SK-MEL-5 (cell line): ENCODE measurements at places on chromosomes 13 and 19.

DNA sequence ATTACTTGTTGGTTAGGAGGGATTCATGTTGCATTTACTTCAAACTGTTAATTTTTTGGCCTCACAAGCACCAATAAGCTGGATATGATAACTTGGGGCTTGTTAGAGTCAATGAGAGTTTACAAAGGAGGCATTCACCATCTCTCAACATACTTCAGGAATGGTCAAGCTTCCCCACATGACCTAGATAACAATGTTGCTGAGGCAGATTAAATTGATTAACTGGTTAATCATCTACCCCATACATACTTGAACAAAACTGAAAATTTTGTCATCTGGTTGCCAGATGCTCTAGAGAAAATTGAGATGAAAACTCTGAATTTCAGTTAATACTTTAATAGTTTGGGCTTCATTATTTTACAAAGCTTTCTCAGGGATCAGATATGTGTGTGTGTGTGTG, 43.0 kb upstream of the UBL3 start:
- DNase-seq, result peak; percentile 45

DNA sequence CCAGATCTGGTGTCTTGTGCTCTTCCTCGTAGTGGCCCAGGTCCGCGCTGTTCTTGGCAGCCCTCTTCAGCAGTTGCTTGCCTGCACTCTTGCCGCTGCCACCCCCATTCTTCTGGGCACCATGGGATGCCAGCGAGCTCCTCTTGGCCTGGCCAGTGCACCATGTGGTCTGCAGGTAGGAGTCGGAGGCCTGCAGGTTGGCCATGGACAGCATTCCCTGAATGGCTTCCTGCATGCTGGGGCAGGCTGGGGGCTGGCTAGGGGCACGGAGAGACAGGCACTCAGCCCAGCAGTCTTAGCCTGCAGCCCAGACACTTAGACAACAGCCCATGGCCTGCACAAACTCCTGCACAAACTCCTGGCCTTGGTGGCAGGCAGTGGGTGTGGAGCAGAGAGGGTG, 234.9 kb downstream of the TUBA3C start:
- no peak for DNase-seq

DNA sequence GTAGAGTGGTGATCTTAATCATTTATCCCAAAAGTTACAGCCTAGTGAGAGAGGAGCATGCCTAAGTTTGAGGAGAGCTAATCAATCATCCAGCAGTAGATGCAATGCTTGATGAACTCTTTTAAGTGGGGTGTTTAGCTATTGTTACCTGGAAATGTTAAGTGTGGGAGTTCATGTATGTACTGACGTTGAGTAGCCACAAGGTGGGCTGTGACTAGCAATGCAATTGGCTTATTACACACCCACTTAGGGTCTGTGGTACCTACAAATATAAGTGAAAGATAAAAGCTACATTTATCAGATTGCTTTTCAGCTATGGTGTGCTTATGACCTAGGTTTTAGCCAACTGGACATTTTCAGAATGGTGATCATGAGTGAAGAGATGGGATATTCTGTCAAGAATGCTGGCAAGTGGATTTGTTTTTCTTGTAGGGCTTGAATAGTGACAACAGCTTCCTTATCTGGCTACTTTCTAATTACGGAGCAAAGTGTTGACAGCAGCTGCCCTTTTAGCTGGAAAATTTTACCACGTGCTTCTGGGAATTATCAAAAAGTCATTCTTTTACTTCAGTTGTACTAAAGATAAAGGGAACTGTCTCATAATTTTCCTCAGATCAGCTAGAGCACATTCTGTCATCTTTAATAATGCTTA, 170.6 kb downstream of the POSTN start:
- DNase-seq, result no peak

- peak; percentile 76 for DNase-seq
These were observed 36.0 kb upstream of the POU2F2 start for GRCh38 chr19:42168206-42168605.

DNA sequence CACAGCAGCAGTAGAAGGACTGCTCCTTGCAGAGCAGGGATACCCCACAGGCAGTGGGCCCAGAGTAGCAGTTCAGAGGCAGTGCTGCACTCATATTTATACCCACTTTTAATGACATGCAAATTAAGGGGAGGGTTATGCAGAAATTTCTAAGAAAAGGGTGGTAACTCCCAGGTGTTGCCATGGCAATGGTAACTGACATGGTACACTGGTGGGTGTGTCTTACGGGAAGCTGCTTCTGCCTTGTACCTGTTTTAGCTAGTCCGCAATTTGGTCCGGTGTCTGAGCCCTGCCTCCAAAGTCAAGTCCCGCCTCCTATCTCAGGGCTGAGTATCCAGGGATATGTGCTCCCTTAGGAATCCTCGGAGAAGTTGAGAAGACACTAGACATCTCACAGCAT, 79.2 kb upstream of the UQCRFS1 start:
- DNase-seq, result no peak

GRCh38 chr19:1085676-1086442, 9.3 kb downstream of the POLR2E start:
- DNase-seq, result no peak

DNA sequence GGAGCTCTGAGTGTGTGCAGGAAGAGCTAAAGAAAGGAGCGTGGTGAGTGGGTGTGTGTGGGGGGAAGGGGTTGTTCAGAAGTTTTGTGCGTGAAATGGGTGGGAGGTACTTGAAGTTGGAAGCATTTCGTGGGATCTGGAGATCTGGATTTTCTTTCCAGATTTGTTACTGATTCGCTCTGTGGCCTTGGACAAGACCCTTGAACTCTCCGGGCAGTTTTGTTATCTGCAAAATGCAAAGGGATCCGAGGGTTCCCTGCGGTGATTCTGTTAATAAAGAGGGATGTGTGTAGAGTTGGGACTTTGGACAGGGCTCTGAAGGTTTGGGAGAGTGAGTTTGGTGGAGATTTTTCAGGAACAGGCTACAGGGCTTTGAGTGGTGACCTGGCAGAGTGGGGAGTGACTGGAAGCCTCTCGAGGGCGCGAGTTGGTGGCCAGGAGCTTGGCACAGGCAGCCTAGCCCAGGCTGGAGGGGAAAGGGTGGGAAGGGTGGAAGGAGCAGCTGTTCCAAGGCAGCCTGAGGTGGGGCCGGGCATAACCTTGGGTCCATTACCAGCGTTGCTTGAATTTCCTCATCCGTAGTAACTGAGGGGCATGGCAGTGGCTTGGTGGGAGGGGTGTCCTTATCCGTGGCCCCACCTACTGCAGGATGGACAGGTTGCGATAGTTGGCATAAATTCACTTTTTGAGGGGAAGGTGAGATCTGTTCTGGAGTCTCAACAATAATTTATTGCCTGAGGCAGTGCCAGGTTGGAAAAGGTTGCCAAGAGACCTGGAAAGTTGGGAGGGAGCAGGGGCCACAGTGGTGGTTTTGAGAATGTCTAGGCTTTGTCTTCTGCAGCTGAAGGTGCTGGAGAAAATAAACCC, 2.1 kb downstream of the ACTN4 start:
- no peak for DNase-seq

GRCh38 chr13:20461860-20462532, 63.7 kb downstream of the CRYL1 start:
- DNase-seq, result no peak

DNA sequence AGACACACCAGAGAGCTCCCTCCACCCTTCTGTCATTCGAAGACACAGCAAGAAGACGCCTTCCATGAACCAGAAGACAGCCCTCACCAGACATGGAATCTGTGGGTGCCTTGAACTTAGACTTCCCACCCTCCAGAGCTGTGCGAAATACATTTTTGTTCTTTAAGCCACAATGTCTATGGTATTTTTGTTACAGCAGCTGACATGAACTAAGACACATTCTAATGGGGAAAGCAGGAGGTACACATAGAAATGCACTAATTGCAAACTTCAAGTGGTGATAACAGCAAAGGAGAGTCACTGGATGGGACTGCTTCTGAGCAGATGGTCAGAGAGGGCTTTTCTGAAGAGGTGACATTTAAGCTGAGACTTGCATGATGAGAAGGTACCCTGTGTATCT, 16.2 kb downstream of the OR7C2 start:
- no peak for DNase-seq

DNA sequence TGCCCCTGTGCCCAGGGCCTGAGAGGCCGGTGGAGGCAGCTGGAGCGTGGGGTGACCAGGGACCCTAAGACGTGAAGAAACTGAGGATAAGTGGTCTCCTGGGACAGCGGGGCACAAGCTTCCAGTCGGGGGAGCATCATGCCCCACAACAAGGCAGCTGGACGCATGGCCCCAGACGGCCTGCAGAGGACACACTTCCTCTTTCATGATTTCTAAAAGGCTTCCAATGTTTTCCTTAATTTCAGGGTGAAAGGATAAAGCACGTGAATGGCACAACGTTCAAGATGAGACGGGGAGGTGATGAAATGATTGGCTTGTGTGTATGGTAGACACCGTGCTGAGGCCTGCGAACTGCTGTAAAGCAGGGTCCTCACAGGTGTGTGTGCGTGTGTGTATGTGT, 20.2 kb upstream of the MYDGF start:
- peak; percentile 22 for DNase-seq

- DNase-seq, result no peak
These were observed 277.1 kb downstream of the IRS2 start for GRCh38 chr13:109509154-109509900.

GRCh38 chr13:21232599-21232998, 56.1 kb downstream of the MRPL57 start:
- no peak for DNase-seq

DNA sequence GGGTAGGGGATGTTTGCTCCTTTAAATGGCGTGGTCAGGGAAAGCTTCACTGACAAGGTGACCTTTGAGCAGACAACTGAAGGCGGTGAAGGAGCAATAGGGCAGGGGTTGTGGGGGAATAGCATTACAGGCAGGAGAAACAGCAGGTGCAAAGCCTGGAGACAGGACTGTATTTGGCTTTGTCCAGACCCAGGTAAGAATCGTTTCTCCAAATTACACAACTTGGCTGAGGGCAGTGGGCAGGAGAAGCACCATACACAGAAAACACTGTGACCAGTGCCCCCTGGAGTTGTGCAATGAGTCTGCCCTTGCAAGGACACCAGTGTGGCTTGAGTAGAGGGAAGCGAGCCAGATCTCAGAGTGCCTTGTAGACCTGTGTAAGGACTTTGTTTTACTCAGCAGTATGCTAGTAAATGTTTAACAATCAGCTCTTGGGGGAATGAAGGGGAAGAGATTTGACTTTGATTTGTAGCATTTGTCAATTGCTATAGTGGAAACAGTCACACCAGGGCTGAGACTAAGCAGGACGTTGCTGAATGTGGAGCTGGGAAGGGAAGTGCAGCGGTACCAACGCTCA, 360.0 kb downstream of the DCT start:
- DNase-seq, result no peak

- no peak for DNase-seq
These were observed 148.5 kb upstream of the FREM2 start for GRCh38 chr13:38538422-38538821.

DNA sequence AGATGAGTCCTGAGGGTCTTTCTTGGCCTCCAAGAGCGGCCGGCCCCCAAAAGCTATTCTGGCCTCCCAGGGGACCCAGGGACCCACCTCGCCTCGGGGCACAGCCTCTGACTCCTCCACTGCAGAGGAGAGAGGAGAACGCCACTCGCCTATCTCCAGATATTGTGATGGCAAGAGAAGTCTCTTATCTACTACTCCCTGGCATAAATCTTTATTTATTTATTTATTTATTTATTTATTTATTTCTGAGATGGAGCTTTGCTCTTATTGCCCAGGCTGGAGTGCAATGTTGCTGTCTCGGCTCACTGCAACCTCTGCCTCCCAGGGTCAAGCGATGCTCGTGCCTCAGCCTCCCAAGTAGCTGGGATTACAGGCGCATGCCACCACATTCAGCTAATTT, 11.0 kb downstream of the SLC7A9 start:
- DNase-seq, result no peak

DNA sequence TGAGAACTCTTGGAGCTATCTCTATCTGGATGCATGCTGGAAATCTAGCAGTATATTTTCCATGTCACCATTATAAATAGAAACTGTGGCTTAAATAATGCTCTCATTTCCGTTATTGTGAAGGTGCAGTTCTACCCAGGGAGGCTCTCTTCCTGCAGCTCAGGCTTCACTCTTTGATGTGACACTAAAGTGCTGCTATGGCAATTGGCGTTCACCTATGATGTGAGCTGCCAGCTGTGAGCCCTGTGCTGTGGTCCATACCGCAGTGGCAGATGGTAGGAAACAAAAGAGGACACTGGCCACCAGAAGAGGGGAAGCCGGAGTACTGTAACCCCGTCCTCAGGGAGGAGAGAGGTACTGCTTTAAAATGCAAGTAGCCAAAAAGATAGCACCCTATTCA, 40.6 kb upstream of the ZNF681 start:
- DNase-seq, result no peak

GRCh38 chr19:30890033-30890432, 459.2 kb downstream of the TSHZ3 start:
- DNase-seq, result no peak

DNA sequence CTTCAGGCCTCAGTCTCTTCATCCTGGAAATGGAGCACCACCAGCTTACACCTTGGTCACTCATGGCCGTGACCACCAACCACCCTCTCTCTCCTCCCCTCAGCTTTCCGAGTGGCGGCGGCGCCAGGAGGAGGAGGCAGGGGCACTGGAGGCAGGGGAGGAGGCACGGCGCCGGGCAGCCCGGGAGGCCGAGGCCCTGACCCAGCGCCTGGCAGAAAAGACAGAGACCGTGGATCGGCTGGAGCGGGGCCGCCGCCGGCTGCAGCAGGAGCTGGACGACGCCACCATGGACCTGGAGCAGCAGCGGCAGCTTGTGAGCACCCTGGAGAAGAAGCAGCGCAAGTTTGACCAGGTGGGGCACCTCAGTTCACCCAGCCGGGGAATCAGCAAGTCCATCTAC, 47.7 kb downstream of the KCNC3 start:
- DNase-seq, result no peak

GRCh38 chr19:30682999-30683536, 310.9 kb downstream of the ZNF536 start:
- DNase-seq, result peak; percentile 64

GRCh38 chr19:50701367-50701985, 18.1 kb downstream of the SHANK1 start:
- no peak for DNase-seq

DNA sequence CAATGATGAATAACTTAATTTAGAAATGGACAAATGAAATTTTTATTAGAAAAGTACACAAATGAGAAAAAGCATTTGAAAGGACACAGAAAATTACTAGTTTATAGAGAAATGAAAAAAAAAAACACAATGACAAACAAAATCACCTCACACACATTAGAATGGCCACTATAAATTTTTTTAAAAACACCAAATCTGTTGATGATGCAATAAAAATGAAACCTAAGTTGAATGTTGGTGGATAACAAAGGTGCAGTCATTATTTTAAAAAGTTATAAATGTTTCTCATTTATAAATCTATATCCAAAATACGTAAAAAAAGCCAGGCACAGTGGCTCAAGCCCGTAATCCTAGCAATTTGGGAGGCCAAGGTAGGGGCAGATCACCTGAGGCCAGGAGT, 20.8 kb downstream of the ZNF626 start:
- DNase-seq, result no peak

DNA sequence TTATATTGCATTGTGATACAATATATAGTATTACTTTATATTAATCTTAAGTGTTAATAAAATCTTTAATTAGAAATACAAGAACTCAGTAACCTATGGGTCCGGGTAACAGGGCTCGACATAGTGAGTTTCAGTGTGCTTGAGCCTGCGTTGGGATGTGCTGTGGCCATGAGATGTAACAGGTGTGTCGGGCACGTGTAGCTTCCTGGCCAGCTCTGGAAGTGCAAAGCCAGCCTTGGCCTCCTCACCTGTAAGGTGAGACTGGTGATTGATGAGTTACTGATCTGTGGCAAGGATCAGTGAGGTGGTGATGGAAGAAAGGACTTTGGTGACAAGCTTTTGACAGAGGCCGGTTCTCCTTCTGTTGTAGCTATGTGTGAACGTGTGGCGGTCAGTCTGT, 19.2 kb downstream of the ATP4B start:
- no peak for DNase-seq

GRCh38 chr13:79681069-79681468, 200.1 kb downstream of the NDFIP2 start:
- no peak for DNase-seq
